LNCaP clone FGC (cell line): ENCODE measurements at places on chromosomes 5 and 9.

DNA sequence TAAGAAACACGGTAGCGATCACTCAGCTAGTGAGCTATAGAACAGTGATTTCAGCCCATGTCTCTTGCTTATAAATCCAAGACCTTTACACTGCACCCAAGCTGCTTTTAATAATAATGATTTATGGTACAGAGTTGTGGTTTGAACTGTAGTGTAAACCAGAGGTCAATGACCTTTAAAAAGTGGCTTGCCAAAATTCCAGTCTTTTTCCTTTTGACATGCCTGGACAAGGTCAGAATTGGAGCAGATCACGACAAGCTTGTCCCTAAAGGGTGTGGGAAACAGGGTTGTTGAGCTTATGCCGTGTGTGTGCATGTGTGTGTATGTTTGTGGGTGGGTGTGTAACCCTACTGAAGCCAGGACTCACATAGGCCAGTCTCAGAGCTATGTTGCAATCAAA is 225.3 kb upstream of the CLINT1 start:
- no peak for DNase-seq

DNA sequence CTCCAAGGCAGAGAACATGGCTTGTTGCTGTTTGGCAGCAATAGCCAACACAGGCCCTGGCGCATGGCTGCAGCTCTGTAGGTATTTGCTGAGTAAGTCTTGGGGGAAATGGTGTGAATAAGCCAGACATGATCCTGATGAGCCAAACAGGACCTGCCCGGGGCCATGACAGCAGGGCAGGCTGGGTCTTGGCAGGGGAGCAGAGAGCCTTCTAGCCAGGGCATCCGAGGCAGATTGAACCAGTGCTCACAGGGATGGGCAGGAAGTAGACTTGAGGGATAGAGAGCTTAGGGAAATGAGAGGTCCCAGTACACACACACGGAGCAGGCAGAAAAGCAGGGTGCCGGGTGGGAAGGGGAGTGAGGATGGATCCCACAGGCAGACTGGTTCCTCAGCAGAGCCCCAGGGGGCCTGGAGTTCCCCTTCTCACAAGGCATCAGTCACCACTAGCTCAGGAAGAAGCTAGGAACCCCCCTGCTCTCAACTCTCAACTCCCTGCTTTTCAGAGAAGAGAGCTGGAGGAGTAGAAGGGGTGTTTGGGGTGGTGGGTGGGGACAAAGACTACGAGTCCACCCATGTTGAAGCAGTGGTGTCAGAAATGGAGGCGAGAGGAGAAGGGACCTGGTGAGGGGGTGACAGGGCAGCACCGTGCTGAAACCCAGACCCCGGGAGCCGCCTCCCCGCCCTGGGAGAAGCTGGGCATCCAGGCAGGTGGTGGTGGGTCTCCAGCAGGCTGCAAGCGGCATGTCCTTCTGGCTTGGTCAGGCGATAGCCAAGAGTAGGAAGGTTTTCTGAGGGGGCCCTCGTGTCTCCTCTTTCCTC is 111.1 kb downstream of the RGS3 start:
- DNase-seq: no peak

DNA sequence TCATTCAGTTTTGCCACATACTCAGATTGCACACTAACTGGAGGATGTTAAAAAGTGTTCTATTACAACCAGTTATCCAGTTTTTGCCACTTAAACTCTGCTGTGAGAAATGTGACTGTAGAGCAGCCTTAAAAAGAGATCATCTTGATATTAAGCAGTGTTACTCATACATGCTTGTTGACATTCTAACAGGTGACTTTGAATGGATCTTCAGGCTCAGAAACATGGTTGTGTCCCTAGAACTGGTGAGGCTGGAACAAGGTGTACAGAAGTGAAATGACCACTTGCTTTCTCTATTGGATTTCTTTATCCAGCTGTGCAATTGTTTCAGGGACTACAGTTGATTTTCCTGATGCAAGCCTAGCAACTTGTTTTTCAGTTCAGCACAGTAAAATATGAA is 166.1 kb upstream of the CCDC152 start:
- DNase-seq: no peak

DNA sequence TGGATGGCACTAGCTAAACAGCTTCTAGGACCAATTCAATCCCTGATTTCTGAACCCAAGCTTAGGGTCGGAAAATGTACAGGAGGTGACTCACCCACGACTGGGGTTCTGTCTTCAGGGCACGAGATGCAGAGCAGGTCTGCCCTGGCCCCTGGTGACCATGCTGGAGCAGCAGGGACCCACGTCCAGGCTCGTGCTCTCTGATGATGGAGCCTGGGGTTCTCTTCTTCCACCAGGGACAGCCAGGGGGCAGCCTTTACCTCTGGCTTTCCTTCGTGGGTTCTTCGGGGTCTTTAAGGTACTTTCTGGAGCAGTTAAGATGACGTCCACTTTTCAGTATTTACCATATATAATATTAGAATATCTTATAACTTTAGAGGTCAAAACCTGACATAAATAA is 2.1 kb downstream of the CFAP77 start:
- no peak for DNase-seq

DNA sequence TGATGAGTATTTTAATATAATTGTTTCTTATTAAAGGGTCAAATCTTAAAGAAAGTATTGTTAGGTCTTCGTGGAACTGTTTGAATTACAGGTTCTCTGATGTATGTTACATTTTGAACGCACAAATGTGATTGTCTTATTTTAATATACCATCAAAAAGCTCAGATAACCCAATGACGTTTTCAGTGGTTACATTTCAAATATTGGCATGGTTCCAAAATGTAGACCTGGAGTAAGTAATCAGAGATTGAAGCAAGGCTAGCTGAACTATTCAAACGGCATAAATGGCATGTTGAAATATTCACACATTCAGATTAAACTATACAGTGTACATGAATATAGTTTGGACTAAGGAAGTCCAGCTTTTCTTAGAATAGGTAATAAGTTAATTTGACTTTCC is 281.7 kb upstream of the EFNA5 start:
- DNase-seq: no peak

- no peak for DNase-seq
Observed at GRCh38 chr5:43514471-43514815, 505 bp downstream of the C5orf34 start.

GRCh38 chr5:172015346-172015745 is 8.9 kb upstream of the FBXW11 start:
- DNase-seq: no peak

DNA sequence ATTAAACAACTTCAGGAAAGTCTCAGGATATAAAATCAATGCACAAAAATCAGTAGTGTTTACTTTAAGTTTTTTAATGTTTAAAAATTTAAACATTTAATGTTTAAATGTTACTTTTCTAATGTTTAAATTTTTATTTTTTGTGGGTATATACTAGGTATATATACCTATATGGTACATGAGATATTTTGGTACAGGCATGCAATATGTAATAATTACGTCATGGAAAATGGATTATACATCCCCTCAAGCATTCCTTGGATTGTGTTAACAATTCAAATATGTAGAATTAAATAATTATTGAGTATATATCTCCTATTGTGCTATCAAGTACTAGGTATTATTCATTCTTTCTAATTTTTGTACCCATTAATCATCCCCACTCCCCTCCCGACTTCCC is 291.3 kb downstream of the TMEM232 start:
- DNase-seq: no peak

GRCh38 chr9:93827545-93828330 is 127.4 kb downstream of the BARX1 start:
- no peak for DNase-seq

GRCh38 chr9:130886981-130887380 is 9.6 kb downstream of the QRFP start:
- DNase-seq: no peak

GRCh38 chr5:124179819-124180218 is 566.6 kb downstream of the ZNF608 start:
- DNase-seq: no peak
